ENCODE measurements at places on chromosomes 5 and 9. TPM values are rescaled to one million over a fixed set of nuclear protein-coding genes. Genes with fewer than 3 reads are reported as not detected.

Gene TIMD4
- polyA plus RNA-seq: not detected

Gene HCN1
- polyA plus RNA-seq: under 0.01 TPM

Gene ADAMTS19
- polyA plus RNA-seq: 0.16 TPM

Gene IL3
- not detected for polyA plus RNA-seq

Gene NAIF1
- polyA plus RNA-seq: 8.6 TPM

Gene MYMK
- polyA plus RNA-seq: not detected

Gene IFNA21
- polyA plus RNA-seq: not detected

All from sigmoid colon (tissue), 7 donors.